ENCODE measurements at places on chromosomes 1 and 21.
A peak's percentile ranks its signal among the peaks of the same experiment; 100 is the strongest.

DNA sequence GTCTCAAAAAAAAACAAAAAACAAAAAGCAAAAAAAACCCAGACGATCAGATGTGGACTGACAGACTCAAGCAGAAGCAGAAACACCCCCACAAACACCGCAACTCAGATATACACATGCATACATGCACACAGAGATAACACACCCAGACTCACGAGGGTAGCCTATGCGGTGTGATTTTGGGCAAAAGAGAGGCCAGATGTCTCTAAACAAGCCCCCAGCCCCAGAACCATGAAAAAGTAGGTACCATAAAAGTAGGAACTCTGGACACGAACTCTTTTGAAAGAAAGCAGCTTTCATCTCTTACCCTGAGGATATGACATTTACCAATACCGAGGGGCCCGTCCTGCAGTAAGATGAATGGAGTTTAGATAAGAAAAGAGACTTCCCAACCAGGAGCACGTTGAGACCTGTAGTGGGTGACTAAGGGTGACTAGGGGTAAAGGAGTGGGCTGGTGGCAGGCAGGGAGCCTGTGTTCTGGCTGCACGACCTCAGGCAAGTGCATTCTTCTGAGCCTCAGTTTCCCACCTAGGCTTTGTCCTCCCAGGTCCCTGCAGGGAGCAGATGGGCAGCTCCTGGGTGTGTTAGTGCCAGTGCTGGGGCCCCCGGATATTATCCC lies 1.5 kb upstream of the TINAGL1 start:
- no peak overlapping the region for H3K4me3 ChIP-seq
- peaks cover 25% of the 10 kb centered on the region for H3K27me3 ChIP-seq
- H3K27ac ChIP-seq = no peak overlapping the region
- DNase-seq = no peak
- peaks cover 5% of the 10 kb centered on the region for H3K4me1 ChIP-seq

DNA sequence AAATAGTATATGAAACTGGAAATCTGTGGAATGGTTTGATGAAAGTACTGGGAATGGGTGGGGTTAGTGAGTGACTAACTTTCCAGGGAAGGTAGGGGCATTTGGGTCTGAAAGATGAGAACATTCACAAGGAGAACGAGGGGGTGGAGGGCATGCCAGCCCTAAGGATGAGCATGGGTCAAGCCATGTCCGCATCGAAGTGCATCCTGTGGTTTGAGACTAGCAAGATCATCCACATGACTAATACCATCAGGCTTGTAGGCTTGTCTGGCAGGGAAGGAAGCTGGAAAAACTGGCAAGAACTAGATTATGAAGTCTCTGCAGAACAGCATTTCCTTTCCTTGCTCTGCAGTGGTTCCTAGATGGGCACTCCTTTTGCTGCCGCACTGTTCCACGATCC lies 70.4 kb upstream of the UBE2U start:
- no peaks in the 10 kb centered on the region for H3K36me3 ChIP-seq
- no peaks in the 10 kb centered on the region for H3K4me1 ChIP-seq
- no peak overlapping the region for H3K27ac ChIP-seq
- H3K4me3 ChIP-seq = no peak overlapping the region
- H3K27me3 ChIP-seq = peaks cover 10% of the 10 kb centered on the region

- DNase-seq = no peak
- H3K36me3 ChIP-seq = no peaks in the 10 kb centered on the region
- no peak overlapping the region for H3K4me3 ChIP-seq
- H3K27me3 ChIP-seq = peaks cover 4% of the 10 kb centered on the region
Measured at GRCh38 chr1:94068999-94069918, 51.7 kb downstream of the ABCA4 start.

- H3K27ac ChIP-seq = no peak overlapping the region
- no peak overlapping the region for H3K4me3 ChIP-seq
- no peaks in the 10 kb centered on the region for H3K27me3 ChIP-seq
- no peaks in the 10 kb centered on the region for H3K36me3 ChIP-seq
- H3K4me1 ChIP-seq = no peaks in the 10 kb centered on the region
Measured at GRCh38 chr1:177960939-177961622, 8.8 kb downstream of the SEC16B start.

DNA sequence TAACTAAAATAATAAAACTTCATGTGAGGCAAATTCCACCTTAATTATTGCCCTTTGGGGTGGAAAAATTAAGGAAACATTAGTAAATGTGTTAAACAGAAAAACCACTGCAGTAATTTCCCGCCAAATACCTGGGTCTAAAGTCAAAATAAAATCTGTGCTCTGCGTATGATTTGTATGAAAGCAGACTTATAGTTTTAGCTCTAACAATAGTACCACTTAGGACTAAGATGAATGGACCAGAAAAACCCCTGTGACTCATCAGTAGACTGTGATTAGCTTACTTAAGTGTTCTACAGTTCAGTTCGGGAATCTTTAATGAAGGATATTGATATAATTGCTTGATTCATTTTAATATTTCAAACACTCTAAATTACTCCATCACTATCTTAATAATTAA lies 23.3 kb upstream of the C1orf105 start:
- H3K4me3 ChIP-seq = no peak overlapping the region
- no peaks in the 10 kb centered on the region for H3K27me3 ChIP-seq
- DNase-seq = no peak
- H3K4me1 ChIP-seq = peaks cover 90% of the 10 kb centered on the region

DNA sequence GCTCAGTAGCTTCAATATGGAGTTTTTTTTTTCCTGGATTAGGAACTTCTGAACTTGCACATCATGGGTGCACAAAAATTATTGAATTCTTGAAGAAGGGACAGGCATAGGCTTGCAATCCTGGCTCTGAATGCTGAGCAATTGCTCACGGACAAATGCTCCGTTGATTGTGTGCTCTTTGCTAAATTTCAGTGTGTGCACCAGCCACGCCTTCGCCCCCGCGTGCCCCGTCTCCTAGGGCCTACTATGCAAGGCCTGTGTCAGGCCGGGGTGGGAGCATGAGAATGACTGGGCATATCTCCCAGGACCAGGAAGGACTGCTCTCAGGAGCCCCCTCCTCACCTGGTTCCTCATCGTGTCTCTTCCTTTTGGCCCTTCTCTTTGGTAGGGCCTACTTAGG lies 17.4 kb downstream of the IL6R start:
- H3K4me1 ChIP-seq = peaks cover 88% of the 10 kb centered on the region
- DNase-seq = no peak
- peak overlapping the region; percentile 60 for H3K27ac ChIP-seq
- H3K36me3 ChIP-seq = no peaks in the 10 kb centered on the region
- no peak overlapping the region for H3K4me3 ChIP-seq
- no peaks in the 10 kb centered on the region for H3K27me3 ChIP-seq

- peaks cover 18% of the 10 kb centered on the region for H3K4me1 ChIP-seq
- H3K36me3 ChIP-seq = no peaks in the 10 kb centered on the region
- H3K27ac ChIP-seq = peak overlapping the region; percentile 18
Measured at GRCh38 chr1:221912230-221912629, 170.3 kb upstream of the DUSP10 start.

GRCh38 chr1:179889589-179889988 lies 7.5 kb downstream of the TOR1AIP1 start:
- H3K36me3 ChIP-seq = peaks cover 88% of the 10 kb centered on the region
- no peak overlapping the region for H3K27ac ChIP-seq
- no peak for DNase-seq
- H3K4me1 ChIP-seq = peaks cover 41% of the 10 kb centered on the region
- H3K27me3 ChIP-seq = no peaks in the 10 kb centered on the region

DNA sequence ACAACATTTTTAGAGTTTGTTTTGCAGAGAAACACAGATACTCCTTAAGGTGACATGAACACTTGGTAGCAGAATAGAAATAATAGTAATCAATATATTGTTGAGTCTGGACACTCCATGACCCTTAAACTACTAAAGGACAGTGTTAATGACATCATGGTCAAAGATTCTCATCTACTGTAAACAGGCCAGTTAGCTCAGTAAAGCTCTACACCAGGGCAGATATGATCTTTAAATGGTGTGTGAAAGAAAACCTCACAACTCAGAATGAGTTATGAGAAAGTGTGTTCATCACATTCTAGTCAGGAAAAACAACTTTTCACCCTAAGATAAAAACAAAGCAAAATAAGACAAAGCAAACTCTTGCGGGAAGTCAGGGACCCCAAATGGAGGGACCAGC lies 58.1 kb upstream of the ADAMTS5 start:
- H3K4me3 ChIP-seq = no peak overlapping the region
- H3K4me1 ChIP-seq = no peaks in the 10 kb centered on the region
- no peaks in the 10 kb centered on the region for H3K27me3 ChIP-seq

- H3K27ac ChIP-seq = peak overlapping the region; percentile 50
- no peak overlapping the region for H3K4me3 ChIP-seq
- H3K36me3 ChIP-seq = peaks cover 42% of the 10 kb centered on the region
- H3K4me1 ChIP-seq = peaks cover 61% of the 10 kb centered on the region
- no peaks in the 10 kb centered on the region for H3K27me3 ChIP-seq
Measured at GRCh38 chr1:93093332-93094006, 14.4 kb downstream of the MTF2 start.

DNA sequence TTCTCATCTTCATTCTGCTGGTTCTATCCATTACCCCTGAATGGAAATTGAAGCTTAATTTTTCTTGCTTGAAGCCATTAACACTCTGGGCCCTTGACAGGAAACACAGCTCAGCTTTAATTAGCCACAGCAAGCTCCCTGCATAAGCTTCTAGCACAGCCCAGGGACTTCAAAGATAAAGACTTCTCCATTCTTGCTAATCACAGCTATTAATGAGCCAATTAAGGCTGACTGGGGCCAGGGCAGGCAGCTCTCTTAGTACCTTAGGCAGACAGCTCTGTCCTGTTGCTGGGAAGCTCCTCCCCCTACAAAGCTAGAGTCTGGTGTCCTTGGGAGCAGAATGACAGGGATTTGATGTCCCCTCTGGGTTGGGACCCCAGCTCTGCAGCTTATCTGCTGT lies 27.9 kb upstream of the TRABD2B start:
- H3K27ac ChIP-seq = no peak overlapping the region
- peaks cover 9% of the 10 kb centered on the region for H3K27me3 ChIP-seq
- no peak overlapping the region for H3K4me3 ChIP-seq
- DNase-seq = no peak
- no peaks in the 10 kb centered on the region for H3K4me1 ChIP-seq

DNA sequence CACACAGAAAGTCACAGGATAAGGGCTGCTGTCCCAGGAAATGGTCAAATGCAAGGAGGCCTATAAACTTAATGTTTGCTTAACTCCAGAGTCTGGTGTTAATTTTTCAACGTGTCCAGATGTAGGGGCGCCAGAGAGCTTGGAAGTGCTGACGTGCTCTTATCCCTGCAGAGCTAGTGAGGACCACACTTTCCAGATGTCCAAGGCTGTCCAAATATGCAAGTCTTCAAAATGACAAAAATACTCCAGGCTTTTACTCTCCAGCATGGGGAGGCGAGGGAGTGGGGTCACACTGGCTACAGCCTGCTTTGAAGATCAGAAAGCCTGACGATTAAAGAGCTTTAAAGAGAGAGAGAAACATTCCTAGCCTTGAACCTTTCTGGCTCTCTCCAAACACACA lies 57.6 kb downstream of the ABCA4 start:
- H3K27me3 ChIP-seq = peaks cover 10% of the 10 kb centered on the region
- no peak overlapping the region for H3K4me3 ChIP-seq
- no peaks in the 10 kb centered on the region for H3K36me3 ChIP-seq
- H3K4me1 ChIP-seq = no peaks in the 10 kb centered on the region

DNA sequence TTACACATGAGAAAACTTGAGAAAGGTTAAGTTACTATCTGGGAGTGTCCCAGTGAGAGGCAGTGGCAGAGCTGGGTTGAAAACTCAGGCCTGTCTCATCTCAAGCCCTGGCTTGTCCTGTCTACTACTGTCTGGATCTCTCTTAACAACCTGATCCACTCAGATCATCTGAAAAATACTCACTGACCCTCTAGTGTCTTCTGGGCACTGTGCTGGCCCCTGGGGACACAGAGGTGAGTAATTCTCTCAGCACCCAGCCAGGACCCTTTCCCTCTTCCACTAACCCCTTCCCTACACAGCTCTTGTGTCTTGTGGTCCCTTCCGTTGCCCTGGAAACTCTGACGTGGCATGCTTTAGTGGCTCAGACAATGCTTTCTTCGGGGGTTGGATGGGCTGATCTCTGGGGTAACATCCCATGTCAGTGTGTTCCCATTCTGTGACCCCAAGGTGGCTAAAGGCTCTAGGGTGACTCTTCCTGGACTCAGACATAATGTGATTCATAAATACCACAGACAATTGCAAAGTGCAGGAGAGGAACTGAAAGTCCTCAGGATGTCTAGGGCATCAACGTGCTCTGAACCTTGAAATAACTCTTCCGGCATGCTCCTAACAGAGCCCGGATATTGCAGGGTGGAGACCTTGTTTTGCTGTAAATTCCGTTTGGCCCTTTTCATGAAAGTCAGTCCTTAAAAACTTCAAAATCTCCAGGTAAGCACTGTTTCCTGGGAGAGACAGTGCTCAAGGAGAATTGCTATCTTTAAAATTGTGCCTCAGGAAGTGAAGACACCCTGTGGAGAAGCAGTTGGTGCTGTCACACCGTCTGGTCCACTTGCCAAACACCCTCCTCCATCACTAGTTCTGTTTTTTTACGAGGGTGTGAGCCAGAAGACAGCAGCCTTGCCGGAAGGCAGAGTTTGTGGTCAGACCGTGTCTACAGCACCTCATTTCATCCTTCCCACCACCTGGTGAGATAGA lies 4.0 kb downstream of the SHISAL2A start:
- H3K27ac ChIP-seq = peak overlapping the region; percentile 98
- peaks cover 75% of the 10 kb centered on the region for H3K4me1 ChIP-seq
- H3K27me3 ChIP-seq = no peaks in the 10 kb centered on the region
- peak; percentile 75 for DNase-seq

- no peak overlapping the region for H3K4me3 ChIP-seq
- no peaks in the 10 kb centered on the region for H3K27me3 ChIP-seq
- peaks cover 7% of the 10 kb centered on the region for H3K36me3 ChIP-seq
- no peak overlapping the region for H3K27ac ChIP-seq
Measured at GRCh38 chr1:169318536-169319244, 48.9 kb downstream of the NME7 start.

DNA sequence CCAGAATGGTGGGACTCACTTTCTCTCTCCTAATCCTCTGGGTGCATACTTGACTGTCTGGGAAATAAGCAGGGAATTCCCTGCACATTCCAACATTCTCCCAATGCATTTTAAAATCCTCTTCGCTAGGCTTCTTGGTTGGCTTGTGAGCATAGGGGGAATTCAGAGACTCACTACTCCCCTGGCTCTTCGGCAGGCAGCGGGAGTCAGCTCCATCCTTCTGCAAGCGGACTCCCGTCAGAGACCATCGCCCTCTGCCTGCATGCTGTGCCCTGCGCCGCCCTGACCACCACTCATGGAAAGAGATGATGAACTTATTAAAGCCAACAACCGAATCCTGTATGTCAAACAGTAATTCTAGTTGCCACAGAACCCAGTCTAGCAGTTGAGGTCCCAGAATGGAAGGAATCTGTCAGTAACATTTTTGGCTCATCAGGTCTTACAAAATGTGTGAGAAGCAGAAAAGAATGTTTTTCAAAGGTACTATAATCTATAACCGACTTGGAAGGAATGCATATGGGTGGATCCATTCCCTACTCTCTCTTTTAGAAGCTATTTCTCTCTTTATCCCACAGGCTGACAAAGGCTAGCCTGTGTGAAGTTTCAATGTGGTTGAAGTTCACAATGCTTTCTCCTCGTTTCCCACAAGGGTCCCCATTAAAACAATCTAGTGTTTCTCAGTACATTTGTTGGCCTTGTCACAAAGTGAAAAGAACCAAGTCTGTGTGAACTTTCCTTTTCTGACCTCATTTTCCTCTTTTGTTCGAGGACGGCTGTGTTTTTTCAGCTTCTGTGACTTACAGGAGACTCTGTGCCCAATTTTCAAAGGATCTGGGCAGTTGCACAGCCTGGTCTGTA lies 119.1 kb upstream of the ADAR start:
- no peaks in the 10 kb centered on the region for H3K36me3 ChIP-seq
- no peak for DNase-seq
- peaks cover 44% of the 10 kb centered on the region for H3K4me1 ChIP-seq
- H3K27ac ChIP-seq = no peak overlapping the region
- H3K4me3 ChIP-seq = no peak overlapping the region

GRCh38 chr1:161137881-161138280 lies 5.4 kb upstream of the DEDD start:
- H3K27ac ChIP-seq = no peak overlapping the region
- no peaks in the 10 kb centered on the region for H3K27me3 ChIP-seq
- no peak for DNase-seq
- no peak overlapping the region for H3K4me3 ChIP-seq
- H3K36me3 ChIP-seq = peaks cover 15% of the 10 kb centered on the region
